ENCODE measurements at places on chromosomes 2 and 18.

DNA sequence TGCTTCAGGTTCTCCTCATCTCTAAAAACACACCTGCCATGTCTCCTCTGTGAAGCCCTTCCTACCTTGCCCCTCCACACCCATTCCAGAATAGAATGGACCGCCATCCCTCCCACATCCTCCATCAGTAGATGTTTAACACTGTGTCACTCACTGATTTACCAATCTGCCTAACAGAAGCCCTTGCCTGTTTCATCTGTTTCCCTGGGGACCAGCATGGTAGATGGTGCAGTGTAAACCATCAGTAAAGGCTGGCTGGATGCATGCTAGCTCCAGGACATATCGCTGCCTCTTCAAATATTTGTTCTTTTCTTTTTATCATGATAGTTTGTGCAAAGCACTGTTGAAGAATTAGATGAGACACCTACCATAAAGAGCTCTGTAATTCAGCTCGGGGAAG is 271.4 kb downstream of the PIEZO2 start:
- DNase-seq: no peak

DNA sequence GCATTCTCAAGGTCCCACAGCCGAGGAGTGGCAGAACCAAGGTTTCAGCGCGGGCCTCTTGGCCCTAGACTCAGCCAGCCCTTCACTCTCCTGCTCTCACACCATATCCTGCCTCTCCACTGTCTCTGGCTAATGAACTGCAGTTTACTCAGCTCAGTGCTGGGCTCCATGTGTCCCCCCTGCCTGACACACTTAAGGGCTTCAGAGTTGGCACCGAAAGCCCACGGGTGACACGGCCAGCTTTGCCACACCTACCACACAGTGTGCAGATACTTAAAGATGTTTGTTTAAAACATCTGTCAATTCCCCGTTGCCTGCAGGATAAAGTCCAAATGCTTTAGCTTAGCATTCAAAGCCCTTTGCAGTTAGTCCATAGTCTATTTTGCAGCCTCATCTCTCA is 241.2 kb downstream of the SEPTIN10 start:
- DNase-seq: no peak

DNA sequence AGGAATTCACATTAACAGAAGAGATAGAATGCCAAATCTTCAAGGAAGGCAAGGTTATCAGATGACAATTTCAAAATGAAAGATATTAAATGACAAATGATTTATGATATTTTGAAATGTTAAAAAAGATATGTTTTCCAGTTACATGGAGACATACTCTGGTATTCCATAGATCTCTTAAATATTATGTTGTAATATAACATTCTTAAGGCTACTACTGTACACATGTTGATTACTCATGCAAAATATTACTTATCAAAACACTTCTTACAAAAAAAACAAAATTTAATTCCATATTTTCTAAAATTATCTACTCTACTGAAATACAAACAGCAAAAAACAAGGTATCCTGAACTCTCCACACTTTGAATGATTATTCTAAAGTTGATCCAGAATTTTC is 22.9 kb downstream of the RTTN start:
- no peak for DNase-seq

DNA sequence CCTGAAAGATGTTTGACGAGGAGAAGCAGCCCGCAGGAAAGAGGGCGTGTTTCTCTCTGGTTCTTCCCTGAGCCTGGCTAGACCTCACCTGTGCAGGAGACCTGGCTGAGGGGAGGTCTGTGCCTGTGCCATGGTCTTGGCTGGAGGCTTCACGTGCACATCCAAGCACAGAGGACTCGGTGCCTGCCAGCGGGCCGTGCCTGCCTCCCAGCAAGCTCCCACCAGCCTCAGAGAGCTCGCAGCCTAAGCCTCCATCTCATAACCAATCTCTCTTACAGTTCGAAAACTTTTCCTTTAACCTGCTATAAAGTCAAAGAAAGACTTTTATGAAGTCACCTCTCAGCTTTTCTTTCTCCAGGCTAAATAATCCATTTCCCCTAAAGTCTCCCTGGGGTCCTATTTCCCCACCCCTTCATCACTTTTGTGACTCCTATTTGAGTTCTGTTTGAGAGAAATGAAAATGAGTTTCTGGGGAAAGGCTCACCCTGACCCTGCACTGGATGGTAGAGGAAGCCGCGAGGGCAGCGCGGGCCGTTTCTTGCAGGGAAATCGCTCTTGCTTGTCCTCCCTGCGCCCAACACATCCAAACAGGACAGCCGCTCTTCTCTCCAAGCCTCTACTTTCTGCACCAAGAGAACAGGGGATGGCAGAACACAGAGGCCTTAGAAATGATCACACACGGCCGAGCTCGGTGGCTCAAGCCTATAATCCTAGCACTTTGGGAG is 521.0 kb downstream of the SOX11 start:
- no peak for DNase-seq

- no peak for DNase-seq
Observed at GRCh38 chr2:42281416-42282081, 79.5 kb downstream of the COX7A2L start.

- DNase-seq: no peak
Observed at GRCh38 chr2:237854295-237854694, 5.1 kb upstream of the RAMP1 start.

- no peak for DNase-seq
Observed at GRCh38 chr2:70460333-70460732, 93.3 kb downstream of the TGFA start.

GRCh38 chr2:109352056-109352897 is 223.3 kb downstream of the SH3RF3 start:
- no peak for DNase-seq

- DNase-seq: no peak
Observed at GRCh38 chr2:201969241-201969937, 64.3 kb upstream of the FZD7 start.

GRCh38 chr18:55385770-55386169 is 202.2 kb downstream of the TCF4 start:
- no peak for DNase-seq

DNA sequence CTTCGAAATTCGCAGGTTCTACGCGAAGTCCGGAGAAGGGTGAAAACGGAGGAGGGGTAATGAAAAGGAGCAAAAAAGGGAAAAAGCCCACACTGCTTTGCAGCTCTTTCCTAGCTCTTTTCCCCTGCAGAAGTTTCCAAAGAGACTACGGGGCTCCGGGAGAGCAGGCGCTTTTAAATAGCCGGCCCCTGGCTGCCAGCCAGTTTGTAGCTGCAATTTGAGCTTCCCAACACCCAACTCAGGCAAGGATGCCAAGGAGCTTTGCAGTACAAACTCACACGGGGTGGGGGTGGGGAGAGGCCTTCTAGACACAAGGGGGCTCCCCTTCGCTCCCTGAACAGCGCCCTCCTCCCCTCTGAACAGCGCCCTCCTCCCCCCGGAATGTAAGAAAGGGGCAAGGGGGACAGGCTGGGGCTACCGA is at the start of gene IGFBP5:
Gene IGFBP5 (minus strand): TSS at position 149 of the 421 bp plus-strand sequence. CDS start 774 bp downstream, outside the sequence.
- peak; percentile 97 for DNase-seq

DNA sequence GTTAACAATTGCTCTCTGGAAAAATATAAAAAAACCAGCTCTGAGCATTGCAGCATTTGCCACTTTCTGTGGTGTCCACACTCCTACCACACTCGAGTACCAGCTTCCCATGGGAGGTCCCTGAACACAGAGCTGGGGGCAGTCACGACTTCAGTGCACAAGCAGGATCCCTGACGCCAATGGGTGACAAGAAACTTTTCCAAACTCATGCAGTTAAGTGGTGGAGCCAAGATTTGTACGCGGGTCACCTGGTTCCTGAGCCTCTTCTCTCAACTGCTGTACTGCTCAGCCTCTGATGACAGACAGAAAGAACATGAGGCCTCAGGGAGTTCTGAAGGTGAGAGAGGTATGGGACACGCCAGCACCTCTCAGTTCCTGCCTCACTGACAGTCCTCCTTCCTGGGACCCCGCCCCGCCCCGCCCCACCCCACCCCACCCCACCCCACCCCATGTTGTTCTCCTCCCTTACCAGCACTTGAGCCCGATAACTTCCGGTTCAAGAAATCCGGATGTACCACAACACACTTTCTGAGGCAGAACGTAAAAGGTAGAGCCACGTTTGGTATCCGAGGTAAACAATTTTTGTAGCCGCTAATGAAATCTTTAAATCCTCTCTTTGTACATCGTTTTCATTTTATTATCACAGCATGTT is 287.6 kb downstream of the MYCN start:
- no peak for DNase-seq

GRCh38 chr2:146004462-146004861 is 1484.5 kb upstream of the ZEB2 start:
- DNase-seq: no peak

DNA sequence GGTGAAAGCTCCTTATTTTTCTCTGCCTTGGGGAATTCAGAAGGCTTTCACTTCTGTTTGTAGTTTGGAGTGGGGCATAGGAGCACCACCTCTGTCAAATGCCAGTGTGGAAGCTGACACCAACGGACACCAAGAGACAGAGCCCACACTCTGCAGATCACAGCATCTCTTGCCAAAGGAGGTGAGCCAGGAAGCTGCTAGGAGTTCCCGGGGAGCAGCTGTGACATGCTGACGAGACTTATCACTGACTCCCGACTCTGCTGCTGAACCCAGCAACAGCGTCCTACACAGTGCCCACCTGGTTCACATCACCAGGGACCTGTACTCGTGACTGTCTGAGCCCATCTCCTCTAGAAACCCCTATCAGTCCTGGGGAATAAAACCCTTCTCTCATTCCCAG is 8.1 kb downstream of the TEX51 start:
- no peak for DNase-seq

- no peak for DNase-seq
Observed at GRCh38 chr18:62881509-62882016, 166.2 kb downstream of the PHLPP1 start.

- DNase-seq: no peak
Observed at GRCh38 chr2:134694411-134694810, 24.4 kb downstream of the TMEM163 start.

GRCh38 chr2:79985145-79985544 is 319.4 kb downstream of the LRRTM1 start:
- DNase-seq: no peak

DNA sequence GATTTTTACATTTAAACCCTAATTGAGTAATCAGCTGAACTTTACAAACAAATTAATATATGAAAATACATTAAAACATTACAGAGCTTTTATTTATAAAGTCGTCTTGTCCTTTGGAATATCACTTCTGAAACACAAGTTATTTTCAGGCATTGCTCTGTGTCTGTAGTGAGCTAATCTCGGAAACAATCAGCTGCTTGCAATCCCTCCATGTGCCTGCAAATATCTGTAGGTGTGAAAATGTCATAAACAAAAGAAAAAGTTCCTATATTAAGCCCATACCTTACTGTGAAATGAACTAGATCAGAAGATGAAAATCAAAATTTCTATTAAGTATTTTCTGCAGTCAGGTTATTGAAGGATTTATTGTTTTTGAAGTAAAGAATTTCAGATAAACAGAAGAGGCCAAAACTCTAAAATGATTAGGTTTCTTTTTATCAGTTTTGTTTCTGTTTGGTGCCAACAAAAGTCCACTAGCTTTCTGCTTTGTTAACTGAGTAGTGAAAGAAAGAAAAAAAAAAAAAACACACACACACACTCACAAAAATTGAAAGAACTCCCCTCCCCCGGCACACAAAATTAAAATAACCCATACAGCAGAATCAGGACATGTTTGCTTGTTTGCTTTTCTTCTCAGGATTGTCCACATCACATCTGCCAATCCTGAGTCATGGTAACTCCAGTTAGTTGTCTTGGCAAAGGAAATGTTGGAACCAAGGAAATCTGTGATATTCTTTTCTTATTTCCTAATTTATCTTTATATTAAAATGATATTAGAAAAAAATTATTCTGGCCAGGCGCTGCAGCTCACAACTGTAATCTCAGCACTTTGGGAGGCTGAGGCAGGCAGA is 627.0 kb upstream of the SLC39A10 start:
- DNase-seq: no peak

- peak; percentile 77 for DNase-seq
Observed at GRCh38 chr18:61606759-61607158, 273.5 kb downstream of the CDH20 start.

GRCh38 chr2:189797902-189798301 is 13.7 kb downstream of the PMS1 start:
- DNase-seq: no peak

DNA sequence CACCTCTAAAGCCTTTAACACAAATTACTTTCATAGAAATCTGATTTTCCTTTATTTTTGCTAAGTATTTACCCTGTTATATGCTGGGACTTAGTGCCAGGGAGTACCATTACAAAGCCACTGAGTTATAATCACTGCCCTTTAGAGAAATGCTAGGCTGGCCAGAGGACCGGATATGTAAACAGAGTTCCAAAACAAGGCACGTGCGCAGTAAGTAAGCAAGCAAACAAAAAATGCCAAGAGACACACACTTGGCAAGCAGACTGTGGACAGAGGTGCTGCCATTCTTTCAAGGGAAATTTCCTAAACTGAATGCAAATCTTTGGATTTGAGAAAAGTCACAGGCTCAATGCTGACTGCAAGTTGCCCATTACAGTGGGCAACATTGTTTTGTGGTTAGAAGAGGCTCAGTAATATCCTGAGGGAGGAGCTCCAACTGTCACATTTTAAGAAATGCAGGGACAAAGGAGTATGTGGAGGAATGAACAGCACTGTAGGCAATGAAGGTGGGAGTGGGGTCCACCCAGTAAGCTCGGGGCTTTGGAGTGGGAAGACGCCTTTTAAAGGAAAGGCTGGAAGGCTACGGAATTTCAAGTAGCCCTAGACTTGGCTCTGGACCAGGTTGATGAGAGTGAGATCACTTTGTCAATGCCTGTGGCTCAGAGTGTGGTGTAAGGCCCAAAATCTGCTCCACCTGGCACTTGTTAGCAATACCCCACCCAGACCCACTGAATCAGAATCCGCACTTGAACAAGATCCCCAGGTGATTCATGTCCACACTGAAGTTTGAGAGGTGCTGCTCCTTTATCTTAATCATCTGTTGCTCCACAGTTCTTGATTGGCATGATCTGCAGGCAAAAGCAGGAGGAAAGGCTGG is 2.1 kb upstream of the PARD6G start:
- DNase-seq: no peak

GRCh38 chr18:40841467-40841866 is 1113.6 kb upstream of the PIK3C3 start:
- DNase-seq: no peak

DNA sequence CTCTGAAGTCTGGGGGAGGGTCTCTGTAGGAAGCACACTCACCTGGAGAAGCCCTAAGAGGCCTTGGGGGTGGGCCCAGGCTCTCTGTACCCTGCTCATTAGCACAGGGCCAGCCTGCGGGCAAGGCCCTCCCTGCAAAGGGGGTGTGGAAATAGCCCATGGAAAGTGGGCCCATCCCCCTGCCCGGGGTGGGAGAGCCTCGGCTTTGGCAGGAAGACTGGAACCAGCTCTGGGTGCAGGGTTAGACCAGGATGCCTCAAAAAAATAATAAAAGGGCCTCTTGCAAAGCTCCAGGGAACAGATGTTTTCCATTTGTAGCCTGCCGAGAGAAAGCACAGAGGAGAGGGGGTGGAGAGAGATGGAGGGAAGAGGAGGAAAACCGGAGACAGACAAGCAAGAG is 98.7 kb downstream of the STPG4 start:
- DNase-seq: peak; percentile 49

Data from uterus (tissue), 4 donors.